Activated CD4-positive, alpha-beta T cell treated with anti-CD3 and anti-CD28 coated beads for 24 hours (primary cell): ENCODE measurements at places on chromosomes 2 and 18.

DNA sequence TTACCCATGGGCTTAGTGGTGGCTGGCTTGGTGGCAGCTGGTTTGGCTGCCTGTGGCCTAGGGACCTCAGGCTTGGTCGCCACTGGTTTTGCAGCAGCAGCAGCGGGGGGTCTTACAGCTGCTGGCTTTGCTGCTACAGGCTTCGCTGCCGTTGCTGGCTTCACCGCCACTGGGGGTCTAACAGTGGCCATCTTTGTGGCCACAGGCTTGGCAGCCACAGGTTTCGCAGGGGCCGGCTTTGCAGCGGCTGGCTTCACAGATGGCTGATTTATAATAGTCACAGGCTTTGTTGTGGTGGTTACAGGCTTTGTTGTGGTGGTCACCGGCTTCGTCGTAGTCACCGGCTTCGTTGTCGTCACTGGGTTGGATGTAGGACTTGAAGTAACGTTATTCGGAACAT is 77.8 kb downstream of the COL6A3 start:
- DNase-seq: no peak

- no peak for DNase-seq
These were observed 59.9 kb downstream of the DYM start for GRCh38 chr18:49400398-49401072.

DNA sequence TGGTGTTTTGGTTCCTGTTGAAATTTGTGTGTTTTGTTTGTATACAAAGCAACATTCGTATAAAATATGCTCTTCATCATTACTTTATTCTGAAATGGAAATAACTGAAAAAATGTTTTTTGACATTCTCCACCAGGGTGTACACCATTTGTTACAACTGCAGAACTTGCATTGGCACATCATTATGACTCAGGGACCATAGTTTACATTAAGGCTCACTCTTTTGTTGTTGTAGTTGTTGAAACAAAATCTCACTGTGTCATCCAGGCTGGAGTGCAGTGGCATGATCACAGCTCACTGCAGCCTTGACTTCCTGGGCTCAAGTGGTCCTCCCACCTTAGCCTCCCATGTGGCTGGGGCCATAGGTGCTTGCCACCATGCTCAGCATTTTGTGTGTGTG is 676.6 kb downstream of the TDRD15 start:
- no peak for DNase-seq

- DNase-seq: no peak
These were observed 1267.0 kb upstream of the CHAC2 start for GRCh38 chr2:52500561-52500960.

DNA sequence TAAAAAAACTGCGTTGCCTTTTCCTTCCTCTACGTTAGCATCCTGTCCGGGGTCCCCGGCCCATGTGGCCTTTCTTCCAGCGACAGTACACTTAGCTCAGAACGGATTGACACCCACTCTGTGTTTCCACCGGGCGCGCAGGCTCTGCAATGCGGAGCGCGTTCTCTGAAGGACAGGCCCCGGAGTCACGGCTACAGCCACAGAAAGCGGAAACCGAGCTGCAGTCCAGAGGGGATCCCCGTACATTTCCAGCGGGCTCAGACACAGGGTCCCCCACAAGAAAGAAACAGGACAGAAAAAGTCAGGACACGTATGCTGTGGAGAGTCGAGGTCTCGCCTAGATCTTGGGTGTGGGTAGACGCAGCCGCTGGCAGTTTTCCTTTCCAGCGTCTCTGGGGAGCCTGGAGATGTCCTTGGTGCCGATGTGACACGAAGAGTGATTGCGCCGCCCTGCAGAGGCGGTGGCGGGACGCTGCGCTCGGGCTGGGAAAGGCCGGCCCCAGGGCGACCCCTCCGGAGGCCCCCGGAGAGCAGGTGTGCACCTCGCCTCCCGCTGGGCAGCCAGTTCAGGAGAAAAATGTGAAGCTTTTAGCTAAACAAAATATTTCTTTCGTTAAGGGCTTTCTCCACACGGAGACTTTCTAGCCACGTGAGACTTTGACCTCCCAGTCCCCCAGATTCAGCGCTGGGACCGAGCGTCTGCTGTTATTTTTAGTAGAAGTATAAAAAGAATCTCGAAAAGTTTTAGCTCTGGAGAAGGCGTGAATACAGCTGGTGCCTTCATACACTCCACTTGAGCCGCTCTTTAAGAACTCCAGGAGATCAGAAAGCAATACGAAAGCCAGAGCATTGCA is 1.3 kb upstream of the ACKR3 start:
- no peak for DNase-seq

GRCh38 chr2:97911922-97912575 is 83.7 kb downstream of the TMEM131 start:
- DNase-seq: no peak

DNA sequence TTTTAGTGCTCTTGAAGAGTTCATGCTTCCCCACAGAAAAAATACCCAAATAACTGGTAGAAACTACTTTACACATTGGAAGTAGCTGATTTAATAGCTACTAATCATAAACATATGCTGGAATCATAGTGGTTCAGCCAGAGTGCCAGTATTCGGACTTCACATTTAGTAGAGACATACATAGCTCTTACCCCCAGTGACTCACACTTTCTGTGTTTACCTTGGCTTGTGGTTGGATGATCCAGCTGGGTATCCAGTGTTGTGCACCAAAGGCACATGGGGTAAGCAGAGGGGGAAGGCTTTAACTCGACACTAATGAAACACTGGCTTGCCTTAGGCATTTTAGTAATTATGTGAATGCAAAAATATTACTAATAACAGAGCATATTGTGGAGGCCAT is 18.1 kb downstream of the ARHGAP28 start:
- no peak for DNase-seq
